ENCODE measurements at places on chromosomes 6 and 20. TPM values are rescaled to one million over a fixed set of nuclear protein-coding genes. Genes with fewer than 3 reads are reported as not detected.

DNA sequence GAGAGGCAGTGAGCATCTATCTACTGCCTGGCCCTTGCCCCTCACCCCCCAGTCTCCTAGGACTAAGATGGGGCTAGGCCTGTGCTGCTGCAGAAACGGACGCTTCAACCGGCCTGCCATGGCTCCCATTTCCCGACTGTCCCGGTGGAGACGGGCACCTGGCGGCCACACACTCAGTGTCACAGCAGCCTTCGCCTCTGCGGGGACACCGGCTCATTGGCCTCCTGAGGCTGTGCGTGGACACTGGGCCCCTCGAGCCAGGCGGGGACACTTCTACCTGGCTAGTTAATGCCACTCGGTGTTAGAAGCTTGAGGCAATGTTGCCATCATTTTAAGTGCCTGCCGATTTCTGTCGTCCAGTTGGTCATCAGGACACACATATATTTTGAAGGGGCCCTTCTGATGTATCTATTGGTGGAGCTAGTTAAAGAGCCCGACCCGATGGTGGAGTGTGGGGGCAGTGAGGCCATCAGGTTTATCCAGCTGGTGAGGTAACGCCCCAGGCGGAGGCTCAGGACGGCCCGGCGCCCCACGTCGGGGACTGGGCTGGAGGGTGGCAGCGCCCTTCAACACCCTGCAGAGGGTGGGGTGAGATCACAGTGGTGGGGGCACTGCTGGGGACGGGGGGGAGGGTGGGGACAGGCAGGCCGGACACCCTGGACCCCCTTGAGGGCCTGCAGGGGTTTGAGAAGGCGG is 58.9 kb upstream of the GATA5 start:
- DNase-seq = no peak

DNA sequence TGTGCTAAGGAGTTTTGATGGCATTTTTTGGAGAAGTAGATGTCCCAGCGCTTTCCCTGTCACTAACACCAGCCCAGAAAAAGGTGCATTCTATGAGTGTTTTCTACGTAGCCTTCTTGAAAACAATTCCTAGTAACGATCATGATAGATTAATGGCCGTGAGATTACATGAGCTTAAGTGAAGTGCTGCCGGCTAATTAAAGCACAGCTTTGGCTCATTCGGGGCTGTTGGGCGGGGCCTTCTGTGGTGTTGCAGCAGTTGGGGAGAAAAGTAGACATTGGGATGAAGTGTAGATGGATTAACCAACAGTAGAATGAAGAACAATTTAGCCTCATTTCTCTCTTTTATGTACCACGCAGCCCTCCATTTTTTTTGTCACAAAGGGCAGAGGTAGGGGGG is 20.8 kb upstream of the TRAF3IP2 start:
- no peak for DNase-seq

The MMS22L gene
- 64.2 TPM for total RNA-seq

DNA sequence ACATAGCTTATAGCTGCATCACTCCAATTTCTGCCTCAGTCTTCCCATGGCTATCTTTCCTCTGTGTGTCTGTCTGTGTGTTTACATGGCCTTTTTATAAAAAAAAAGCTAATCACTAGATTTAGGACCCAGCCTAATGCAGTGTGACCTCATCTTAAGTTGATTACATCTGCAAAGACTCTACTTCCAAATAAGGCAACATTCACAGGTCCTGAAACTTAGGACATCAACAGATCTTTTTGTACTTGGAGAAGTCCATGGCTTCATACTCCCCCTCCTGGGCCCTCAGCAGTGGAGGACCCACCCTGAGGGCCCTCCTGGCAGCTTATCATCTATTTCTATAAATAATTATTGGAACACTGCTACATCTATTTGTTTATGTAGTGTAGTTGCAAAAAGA is 146.1 kb downstream of the LMBRD1 start:
- DNase-seq = no peak

The ARG1 gene
- total RNA-seq = not detected

GRCh38 chr20:50953821-50954220 is 4.5 kb downstream of the DPM1 start:
- DNase-seq = no peak

The FAXC gene
- total RNA-seq = 10.5 TPM

All from GM23338 (cell line).